ENCODE measurements at places on chromosomes 12 and 14.

DNA sequence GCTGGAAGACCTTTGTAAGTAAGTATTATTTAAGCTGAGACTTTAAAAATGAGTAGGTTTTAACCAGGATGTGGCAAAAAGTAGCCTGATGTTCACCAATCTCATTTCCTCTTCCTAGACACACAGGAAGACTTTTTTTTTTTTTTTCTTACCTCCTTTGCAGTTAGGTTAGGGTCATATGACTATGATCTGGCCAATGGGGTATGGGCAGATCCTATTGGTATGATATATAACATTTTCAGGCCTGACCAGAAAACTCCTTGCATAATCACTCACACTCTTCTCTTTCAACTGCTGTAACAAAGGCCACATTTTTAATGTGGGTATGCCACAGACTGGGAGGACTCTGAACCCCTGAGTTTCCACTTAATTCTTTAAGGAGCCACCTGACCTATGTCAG is 2.7 kb upstream of the RPS6KA5 start:
- peaks cover 6% of the 10 kb centered on the region for H3K4me1 ChIP-seq
- peaks cover 3% of the 10 kb centered on the region for H3K36me3 ChIP-seq
- H3K4me3 ChIP-seq: no peak overlapping the region
- DNase-seq: no peak

- peak; percentile 52 for DNase-seq
- no peak overlapping the region for H3K4me3 ChIP-seq
- H3K27ac ChIP-seq: no peak overlapping the region
- H3K4me1 ChIP-seq: peaks cover 21% of the 10 kb centered on the region
- no peaks in the 10 kb centered on the region for H3K36me3 ChIP-seq
These were observed 95.5 kb upstream of the ETV6 start for GRCh38 chr12:11553871-11554533.

GRCh38 chr12:42698213-42698612 is 108.7 kb upstream of the PRICKLE1 start:
- no peak overlapping the region for H3K27ac ChIP-seq
- H3K4me3 ChIP-seq: no peak overlapping the region
- DNase-seq: no peak
- H3K4me1 ChIP-seq: no peaks in the 10 kb centered on the region

DNA sequence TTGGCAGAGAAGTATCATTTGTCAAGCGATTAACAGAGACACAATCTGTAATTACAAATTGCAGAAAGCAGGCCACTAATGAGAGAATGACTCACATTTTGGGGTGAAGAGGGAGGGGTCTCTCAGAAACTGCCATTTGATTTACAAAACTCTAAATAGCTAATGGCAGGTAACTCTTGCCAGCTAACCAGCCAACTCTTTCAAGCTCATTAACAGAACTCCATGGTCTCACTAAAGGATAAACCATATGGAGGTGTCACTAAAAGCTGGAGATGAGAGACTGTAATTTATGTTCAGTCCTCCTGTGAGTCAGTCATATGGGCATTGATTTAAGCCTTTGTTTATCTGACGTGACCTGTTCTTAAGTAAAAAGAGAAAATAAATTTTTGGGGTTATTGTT is 336.4 kb downstream of the FOXG1 start:
- peaks cover 2% of the 10 kb centered on the region for H3K4me1 ChIP-seq
- no peak overlapping the region for H3K27ac ChIP-seq
- H3K27me3 ChIP-seq: no peaks in the 10 kb centered on the region
- no peak for DNase-seq
- no peak overlapping the region for H3K4me3 ChIP-seq
- no peaks in the 10 kb centered on the region for H3K36me3 ChIP-seq

GRCh38 chr14:76763096-76764041 is 2.1 kb downstream of the VASH1 start:
- H3K4me3 ChIP-seq: peak overlapping the region; percentile 97
- H3K36me3 ChIP-seq: peaks cover 22% of the 10 kb centered on the region
- H3K27me3 ChIP-seq: peaks cover 16% of the 10 kb centered on the region

- H3K36me3 ChIP-seq: peaks cover 7% of the 10 kb centered on the region
- H3K4me1 ChIP-seq: peaks cover 46% of the 10 kb centered on the region
- H3K4me3 ChIP-seq: no peak overlapping the region
- H3K27ac ChIP-seq: peak overlapping the region; percentile 23
These were observed 77.3 kb upstream of the LTA4H start for GRCh38 chr12:96112733-96113132.

DNA sequence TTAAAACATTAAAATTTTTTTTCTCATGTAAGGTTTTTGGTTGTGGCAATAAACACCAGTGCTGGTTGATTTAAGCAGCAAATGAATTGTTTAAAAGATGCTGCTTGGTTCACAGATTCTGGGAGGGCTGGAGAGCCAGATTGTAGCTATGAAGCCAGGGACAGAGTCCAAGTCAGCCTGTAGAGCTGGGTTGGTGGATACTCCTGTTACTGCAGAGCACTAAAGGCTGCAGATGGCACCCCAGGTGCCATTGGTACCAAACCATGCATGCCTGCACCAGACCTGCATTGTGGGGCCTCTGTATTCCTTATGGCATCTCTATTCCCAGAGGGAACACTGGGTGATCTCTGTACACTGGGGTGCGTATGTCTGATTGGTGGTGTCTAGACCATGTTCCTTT is 113.3 kb downstream of the SNAPC1 start:
- H3K4me1 ChIP-seq: no peaks in the 10 kb centered on the region
- H3K36me3 ChIP-seq: no peaks in the 10 kb centered on the region
- no peak overlapping the region for H3K27ac ChIP-seq
- H3K27me3 ChIP-seq: peaks cover 2% of the 10 kb centered on the region
- no peak overlapping the region for H3K4me3 ChIP-seq
- no peak for DNase-seq

DNA sequence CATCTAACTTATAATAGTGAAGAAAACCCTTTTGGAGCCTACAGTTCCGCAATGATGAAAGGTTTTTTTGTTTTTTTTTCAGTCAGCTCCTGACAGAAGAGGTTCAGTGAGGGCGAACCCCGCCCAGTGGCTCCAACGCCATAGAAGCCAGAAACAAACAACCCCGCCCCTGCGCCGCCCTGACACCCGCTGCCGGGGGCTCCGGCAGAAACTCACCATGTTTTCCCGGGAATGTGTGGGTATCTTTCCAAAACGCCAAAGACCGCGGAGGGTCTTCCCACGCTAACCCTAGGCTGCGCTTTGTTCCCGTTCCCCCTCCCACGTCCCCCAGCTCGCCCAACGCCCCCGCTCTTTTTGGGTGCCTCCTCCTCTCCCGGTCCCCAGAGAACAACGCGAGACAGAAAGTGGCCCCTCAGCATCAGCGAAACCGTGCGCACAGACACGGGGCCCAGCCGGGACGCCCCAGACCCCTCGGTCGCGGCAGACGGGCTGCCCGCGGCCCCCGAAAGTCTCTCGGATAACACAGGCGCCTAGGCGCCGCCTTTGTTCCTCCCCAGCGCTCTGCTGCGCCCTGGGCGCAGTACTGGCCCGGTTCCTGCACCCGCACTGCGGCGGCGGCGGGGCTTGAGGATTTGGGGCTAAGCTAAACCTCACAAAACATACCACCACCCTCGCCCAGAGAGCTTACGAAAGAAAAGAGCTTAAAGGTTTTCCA is 522 bp downstream of the TUBA1A start:
- H3K27me3 ChIP-seq: peaks cover 24% of the 10 kb centered on the region
- DNase-seq: peak; percentile 36
- H3K4me1 ChIP-seq: peaks cover 19% of the 10 kb centered on the region
- H3K36me3 ChIP-seq: peaks cover 46% of the 10 kb centered on the region
- peak overlapping the region; percentile 99 for H3K4me3 ChIP-seq
- peak overlapping the region; percentile 99 for H3K27ac ChIP-seq

DNA sequence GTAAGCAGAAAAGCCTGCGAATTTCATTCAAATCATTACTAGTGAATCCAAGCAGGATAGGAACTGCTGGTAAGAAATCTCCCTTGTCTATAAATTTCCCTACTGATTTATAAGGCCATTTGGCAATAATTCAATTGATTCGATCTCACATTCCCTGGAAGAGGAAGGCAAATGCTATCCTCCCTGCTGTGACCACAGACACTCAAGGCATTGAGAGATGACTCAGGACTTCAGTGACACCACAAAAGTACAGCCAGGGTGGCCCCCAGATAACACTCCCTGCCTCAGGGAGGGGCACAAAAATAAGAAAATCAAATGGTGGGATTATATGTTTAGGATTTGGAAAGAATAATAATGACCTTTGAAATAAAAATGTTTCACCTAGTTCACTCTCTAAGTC is 162.7 kb downstream of the GRIP1 start:
- H3K27ac ChIP-seq: no peak overlapping the region
- H3K36me3 ChIP-seq: peaks cover 3% of the 10 kb centered on the region
- H3K27me3 ChIP-seq: no peaks in the 10 kb centered on the region
- H3K4me1 ChIP-seq: no peaks in the 10 kb centered on the region
- DNase-seq: no peak

DNA sequence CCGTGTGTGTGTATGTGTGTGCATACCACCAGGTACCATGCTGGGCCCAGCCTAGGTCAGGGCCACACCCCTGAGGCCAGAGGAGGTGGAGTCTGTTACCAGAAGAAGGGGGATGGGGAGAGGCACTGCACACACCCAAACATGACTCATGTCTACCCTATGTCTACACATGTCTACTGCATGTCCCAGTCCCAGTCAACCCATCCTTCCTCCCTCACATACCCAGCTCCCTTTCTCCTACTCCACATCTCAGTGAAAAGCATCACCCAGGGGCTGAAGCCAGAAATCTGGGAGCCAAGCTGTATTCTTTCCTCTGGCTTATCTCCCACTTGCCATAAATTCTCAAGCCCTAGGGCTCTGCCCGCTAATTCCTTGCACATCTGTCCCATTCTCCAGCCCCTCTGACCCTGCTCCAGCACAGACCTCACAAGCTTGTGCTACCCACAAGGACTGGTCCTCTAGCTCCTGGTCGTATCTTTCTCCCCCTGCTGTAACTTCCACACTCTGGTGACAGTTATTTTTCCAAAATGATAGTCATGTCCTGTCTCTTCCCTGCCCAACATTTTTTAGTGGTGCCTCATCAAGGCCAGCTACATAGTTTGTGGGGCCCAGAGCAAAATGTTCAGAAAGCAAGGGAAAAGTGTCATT is 18.0 kb upstream of the APPL2 start:
- no peak overlapping the region for H3K4me3 ChIP-seq
- H3K36me3 ChIP-seq: no peaks in the 10 kb centered on the region
- peaks cover 4% of the 10 kb centered on the region for H3K4me1 ChIP-seq
- H3K27ac ChIP-seq: no peak overlapping the region
- H3K27me3 ChIP-seq: peaks cover 3% of the 10 kb centered on the region
